ENCODE measurements at places on chromosomes 7 and 10.

DNA sequence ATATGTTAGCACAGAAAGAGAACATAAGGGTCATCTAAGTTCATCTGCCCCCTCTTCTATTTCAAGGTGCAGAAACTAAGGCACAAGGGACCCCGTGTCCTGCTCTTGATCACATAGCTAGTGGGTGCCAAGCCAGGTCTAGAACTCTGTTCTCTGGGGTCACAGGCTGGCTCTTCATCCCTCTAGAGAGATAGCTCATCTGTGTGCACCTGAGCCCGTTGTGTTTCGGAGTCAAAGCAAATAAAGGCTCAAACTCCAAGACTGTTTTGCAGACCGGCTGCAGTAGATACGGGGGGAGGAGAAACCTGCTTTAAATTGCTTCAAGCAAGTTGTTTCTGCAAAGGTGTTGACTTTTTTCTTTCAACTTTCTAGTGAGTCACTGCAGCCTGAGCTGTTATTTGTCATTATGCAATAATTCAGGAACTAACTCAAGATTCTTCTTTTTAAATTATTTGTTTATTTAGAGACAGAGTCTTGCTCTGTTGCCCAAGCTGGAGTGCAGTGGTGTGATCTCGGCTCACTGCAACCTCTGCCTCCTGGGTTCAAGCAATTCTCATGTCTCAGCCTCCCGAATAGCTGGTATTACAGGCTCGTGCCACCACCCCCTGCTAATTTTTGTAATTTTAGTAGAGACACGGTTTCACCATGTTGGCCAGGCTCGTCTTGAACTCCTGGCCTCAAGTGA, 6.5 kb downstream of the BLVRA start:
- no peak for DNase-seq

GRCh38 chr7:92020636-92021035, 80.0 kb downstream of the AKAP9 start:
- DNase-seq, result no peak

GRCh38 chr10:48682265-48682664, 2.4 kb upstream of the WDFY4 start:
- no peak for DNase-seq

GRCh38 chr10:88108115-88108610, 244.7 kb downstream of the PTEN start:
- no peak for DNase-seq
